ENCODE measurements at places on chromosomes 7 and 10.

DNA sequence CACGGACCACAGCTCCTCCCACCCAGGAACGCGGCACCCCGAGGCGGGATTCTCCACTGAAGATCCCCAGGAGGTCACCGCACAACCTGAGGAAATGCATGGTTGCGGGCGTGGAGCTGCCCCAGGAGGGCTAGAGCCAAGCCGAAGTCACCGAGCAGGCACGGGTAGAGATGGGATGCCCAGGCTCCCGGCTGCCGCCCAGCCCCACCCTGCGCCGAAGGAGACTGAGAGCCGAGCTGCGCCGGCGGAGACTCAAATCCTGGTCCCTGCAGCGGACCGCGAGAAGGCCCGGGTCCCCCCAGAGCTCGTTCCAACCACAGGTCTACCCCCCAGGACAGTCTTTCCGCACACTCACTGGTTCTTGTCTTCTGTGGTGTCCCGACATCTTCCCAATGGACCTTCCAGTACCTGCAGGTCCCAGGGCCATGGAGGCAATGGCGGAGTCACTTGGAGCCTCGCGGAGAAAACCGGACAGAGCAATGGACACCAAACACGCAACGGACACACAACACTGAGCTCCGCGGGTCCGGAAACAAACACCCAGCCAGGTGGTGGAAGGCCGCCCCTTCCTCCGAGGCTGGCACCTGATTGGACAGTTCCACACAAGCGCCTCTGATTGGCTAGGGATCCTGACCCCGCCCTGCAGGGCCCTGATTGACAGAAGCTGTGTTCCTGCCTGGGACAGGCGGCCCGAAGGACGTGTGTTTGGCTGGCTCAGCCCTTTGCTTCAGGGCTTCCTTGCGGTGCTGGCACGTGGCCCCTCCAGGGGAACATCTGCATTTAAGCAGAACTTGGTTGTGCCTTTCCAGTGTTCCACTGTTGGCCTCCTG, 331.9 kb upstream of the NUPR2 start:
- no peak for DNase-seq

- no peak for DNase-seq
These were observed 107.0 kb upstream of the LRRN3 start for GRCh38 chr7:110983822-110984456.

- no peak for DNase-seq
These were observed 131.5 kb upstream of the LAMB4 start for GRCh38 chr7:108261560-108262255.

- no peak for DNase-seq
These were observed 31.4 kb downstream of the PALS2 start for GRCh38 chr7:24604630-24605029.

- no peak for DNase-seq
These were observed 103.2 kb downstream of the ADCY1 start for GRCh38 chr7:45677311-45677900.

DNA sequence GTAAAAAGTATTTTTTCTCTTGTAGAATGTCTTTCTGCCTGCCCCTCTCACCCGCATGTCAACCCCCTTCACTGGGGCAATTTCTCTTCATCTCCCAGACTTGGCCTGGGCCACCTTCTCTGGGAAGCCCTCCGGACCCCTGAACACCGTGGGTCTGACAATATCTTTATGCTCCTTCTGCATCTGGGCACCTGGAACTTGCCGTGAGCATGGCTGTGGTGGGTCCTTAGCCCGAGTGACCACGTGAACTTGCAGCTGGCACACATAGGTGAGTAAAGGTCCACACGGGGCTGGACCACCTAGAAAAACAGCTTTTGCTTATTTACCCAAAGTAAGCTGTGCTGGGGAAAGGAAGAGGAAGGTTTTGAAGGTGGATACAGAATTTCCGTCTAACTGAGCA, 600.2 kb downstream of the DNAJB6 start:
- no peak for DNase-seq

DNA sequence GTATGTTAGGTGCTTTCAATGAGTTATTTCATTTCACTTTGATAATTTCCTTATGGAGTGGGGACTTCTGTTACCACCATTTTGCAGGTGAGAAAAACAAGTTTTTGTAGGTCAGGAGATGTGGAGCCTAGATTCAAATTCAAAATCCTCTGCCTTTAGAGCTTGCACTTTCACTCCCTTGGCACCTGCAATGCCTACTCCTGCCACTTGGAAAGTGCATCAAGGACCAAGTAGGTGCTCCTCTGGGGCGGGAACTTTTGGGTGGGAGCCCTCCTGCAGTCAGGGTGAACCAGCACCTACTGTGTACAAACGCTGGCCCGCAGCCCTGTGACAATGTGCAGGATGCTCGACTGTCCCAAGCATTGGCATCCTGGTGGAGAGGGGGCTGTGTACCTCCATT, 199.0 kb downstream of the EMX2 start:
- no peak for DNase-seq

GRCh38 chr7:148912758-148913541, 28.9 kb upstream of the EZH2 start:
- peak; percentile 19 for DNase-seq

DNA sequence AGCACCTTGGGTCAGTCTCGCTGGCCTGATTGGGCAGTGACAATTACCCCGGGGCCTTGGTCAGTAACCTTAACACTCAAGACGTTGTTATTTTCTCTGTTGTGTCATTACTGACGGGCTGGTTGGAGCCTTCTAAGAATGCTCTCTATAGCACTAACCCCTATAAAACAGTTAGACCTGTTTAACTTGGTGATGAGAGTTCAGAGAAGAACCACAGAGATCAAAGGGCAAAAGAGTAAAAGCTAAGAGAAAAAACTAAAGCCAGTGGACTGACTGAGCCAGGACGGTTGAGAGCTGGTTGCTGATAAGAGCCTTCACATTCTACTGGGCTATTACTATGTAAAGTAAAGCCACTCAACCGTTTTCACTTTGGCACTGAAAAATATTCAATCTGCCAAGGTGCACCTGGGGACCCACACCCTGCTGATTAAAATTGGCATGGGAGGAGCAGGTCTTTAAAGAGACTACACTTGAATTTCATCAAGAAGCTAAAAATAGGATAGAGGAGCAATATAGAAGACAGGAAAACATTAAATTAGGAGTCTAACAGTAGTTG, 13.6 kb upstream of the ITGB1 start:
- no peak for DNase-seq

DNA sequence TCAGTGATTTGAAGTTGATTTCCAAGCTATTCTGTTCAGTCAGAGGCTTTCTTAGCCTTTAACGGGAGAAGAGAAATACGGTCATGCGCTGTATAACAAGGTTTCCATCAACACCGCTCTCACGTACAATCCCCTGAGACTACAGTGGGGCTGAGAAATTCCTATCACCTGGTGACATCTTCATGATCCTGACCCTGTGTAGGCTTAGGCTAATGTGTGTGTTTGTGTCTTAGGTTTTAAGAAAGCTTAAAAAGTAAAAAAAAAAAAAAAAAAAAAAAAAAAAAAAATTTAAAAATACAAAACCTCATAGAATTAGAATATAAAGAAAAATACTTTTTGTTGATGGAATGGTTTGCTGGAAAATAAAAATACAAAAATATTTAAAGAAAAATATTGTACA, 1.8 kb downstream of the ZNF862 start:
- no peak for DNase-seq

GRCh38 chr10:69574571-69574978, 1.4 kb upstream of the NEUROG3 start:
- DNase-seq: no peak

DNA sequence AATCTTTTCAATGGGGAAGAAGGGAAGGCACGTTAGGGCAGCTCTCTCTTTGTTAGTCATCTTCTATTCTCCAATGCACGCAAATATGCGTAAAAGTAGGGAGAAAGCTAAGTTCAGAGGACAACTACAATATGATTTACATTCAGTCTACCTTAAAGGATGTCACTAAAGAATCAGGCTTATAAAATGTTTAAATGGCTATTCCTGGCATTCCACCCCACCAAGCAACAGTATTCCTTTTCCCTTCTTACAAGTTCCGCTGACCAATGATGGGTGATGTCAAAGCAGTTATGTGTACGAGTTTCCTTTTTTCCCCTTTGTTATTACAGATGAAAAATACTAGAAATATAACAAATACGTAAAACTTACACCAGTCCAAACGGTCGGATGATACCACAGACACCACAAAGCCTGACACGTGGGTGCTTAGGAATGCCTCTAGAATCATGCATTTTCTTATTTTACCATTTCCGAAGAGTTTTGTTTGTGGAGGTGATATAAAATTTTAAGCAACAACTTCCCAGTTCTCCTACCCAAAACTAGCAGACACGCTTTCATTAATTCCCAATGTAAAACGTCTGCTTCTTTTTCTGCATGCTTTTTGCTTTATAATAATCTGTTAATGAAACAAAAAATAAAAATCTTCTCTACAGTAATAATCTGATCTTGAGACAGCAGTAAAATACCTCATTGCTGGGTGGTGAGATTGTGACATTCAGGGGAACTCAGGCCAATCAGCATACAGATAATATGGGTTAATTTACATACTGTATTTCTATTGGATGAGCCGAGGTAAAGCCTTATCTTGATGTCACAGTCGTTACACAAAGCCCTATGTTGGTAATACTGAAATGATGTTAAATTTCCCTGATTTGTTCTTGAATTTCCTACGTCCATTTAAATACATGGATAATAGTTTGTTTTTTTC, 708 bp upstream of the GPR85 start:
- no peak for DNase-seq

DNA sequence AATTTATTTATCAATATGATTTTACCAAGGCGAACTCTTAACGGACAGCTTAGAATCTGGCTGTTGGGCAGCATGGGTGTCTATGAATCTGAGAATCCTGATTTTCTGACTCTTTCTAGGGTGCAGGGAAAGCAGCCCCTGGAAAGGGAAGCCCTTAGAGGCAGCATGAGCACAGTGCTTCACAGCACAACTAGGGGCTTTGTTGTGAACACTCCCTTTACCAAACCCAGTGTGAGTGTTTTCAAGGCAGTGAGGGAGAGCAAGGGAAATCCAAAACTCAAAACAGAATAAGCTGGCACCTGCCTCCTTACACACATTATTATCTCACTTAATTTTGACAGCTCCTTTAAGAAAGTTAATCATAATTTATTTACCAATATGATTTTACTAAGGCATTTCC, 116.3 kb upstream of the CSTF2T start:
- no peak for DNase-seq

DNA sequence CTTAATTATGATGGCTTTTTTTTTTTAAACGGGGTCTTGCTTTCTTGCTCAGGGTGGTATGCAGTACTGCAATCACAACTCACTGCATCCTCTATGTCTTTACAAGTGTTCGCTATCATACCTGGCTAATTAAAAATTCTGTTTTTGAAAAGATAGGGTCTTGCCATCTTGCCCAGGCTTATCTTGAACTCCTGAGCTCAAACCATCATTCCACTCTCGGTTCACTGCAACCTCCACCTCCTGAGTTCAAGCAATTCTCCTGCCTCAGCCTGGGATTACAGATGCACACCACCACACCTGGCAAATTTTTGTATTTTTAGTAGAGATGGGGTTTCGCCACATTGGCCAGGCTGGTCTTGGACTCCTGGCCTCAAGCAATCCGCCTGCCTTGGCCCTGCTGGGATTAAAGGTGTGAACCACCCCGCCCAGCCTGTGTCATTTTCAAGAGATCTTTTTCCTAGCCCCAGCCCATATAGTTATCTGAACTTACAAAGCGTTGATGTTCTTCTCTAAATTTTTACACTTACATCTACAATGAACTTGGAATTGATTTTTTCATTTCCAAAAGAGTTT, 6.0 kb downstream of the HNRNPF start:
- no peak for DNase-seq

DNA sequence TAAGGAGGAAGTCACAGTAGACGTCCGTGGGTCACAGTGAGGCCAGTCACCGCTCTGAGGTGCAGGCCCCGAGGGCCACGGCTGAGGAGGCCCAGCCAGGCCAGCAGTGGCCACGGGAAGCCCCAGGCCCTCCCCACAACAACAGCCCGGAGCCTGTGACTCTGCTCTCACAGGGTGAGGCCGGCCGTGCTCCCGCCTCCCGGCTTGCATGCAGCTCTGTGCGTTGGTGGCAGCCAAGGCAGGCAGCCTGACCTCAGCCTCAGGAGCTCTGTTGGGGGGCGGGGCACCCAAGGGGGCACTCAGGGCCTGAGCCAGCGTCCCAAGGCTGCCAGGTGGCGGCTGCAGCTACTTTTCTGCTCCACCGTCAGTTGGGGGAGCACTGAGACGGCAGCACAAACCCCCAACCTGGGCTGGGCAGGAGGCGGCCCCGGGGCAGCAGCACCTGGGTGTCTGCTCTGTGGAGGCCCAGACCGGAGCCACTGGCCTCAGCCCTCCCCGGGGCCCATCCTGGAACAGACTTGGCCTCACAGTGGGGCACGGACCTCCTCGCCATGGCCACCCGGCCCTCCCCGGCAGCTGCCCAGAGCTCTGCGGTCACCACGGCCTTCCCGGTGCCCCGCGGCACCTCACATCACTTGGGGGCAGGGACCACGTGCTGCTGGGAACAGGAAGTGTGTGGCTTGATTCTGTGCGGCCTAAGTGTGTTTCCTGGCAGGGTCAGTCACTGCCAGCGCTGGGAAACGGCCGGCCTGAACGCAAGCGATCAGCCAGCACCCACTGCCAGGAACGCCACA, 13.3 kb downstream of the CYP2W1 start:
- no peak for DNase-seq

- no peak for DNase-seq
These were observed 1.2 kb downstream of the UBE3C start for GRCh38 chr7:157139810-157140510.

DNA sequence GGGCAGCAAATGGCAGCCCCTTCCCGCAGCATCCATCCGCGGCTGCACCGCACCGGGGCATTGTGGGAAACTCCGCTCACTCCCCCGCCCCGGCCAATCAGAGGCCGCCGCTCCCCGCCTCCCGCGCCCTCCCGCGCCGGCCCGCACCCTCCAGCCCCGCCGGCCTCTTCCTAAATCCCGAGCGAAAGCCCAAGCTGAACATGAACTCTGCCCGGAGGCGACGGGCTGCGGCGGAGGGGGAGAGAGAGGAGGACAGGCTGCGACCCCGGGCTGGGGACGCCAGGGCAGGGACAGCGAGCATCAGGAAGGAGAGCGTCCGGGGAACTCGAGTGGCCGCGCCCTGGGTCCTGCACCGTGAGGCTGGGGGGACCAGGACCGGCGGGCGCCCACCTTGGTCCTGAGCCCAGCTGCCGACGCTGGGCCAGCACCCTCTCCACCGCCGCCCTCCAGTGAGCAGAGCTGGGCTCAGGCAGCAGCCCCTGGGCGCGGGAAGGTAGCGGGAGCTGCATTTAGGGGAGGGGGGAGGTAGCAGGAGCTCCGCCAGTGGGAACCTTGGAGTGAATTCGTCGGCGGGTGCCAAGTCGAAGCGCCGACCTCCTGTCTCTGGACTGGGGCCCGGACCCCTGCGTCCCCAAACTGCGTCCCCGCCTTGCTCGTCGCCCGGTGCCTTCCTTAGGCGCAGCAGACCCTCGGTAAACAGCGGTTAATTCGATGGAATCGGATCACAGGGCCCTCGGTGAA, at the start of gene DGKI:
DGKI (minus strand) TSS at position 148 of the 741 bp plus-strand sequence.
- no peak for DNase-seq

GRCh38 chr10:17744341-17744861, 7.6 kb upstream of the TMEM236 start:
- no peak for DNase-seq

All from stimulated activated CD8-positive, alpha-beta memory T cell treated with anti-CD3 and anti-CD28 coated beads, Interleukin-12 subunit alpha, Interleukin-12 subunit beta, amount 100 ng/mL, for 1 hour (primary cell).